Renal cortex interstitium (tissue), 15 donors: ENCODE measurements at places on chromosomes 6 and 20. TPM values are rescaled to one million over a fixed set of nuclear protein-coding genes. Genes with fewer than 3 reads are reported as not detected.

SRMS gene
- polyA plus RNA-seq, result 0.17 TPM

CALHM6 gene
- polyA plus RNA-seq, result 5.7 TPM

RFX6 gene
- not detected for polyA plus RNA-seq

TINAG gene
- polyA plus RNA-seq, result 24.3 TPM

TFAP2B gene
- 12.2 TPM for polyA plus RNA-seq

MACROD2 gene
- polyA plus RNA-seq, result 14.6 TPM

TMEM244 gene
- polyA plus RNA-seq, result not detected

CAP2 gene
- 13.3 TPM for polyA plus RNA-seq
